Common myeloid progenitor, CD34-positive (primary cell): ENCODE measurements at places on chromosomes 1 and 21.

DNA sequence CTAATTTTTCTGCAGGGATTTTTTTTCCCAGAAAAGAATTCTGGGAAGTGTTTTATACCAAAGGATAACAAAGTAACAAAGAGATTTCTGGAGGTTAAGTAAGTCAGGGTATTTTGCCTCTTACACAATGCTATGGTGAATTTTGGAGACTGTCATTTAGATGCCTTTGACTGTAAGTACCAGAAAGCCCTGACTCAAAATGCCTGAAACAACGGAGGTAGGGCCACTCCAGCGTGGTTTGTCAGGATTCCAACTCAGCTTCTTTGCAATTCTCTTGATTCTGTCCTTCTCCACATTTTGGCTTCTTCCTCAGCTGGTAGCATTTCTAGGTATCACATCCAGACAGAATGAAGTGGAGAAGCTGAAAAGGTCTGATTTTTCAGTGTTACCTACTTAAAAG lies 106.5 kb downstream of the UCHL5 start:
- DNase-seq = no peak

- DNase-seq = no peak
Observed at GRCh38 chr1:220203816-220204215, 68.4 kb downstream of the RAB3GAP2 start.

DNA sequence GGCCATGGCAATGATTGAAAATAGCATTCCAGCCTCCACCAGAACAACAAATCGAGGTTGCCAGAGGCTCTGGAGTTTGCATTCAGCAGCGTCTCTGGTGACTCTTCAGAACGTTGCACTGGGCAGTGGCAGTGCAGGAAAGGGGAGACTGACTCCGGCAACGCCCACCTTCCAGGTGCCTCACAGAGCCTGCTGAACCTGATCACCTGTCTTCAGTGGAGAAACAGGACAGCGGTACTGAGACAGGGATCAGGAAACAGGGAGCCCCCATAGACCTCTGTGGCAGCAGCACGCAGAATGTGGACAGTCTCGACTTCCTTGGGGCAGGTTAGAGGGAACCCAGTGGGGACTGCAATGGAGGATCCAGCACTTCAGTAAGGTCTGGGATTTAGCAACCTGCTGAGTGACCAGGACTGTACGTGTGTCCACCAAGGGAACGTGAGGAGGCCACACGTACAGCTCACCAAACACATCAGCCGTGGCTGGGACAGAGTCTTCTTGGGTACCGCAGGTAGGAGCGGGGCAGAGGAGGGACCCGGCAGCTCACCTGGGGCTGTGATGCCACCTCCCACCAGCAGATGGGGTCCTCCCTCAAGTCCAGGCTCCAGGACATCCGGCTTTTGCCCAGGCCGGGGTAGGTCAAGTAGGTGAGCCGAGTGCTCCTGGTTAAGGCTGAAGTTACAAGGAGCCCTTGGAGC lies 128.6 kb downstream of the PRDM2 start:
- no peak for DNase-seq

- DNase-seq = no peak
Observed at GRCh38 chr1:94806441-94806871, 13.7 kb upstream of the SLC44A3 start.

DNA sequence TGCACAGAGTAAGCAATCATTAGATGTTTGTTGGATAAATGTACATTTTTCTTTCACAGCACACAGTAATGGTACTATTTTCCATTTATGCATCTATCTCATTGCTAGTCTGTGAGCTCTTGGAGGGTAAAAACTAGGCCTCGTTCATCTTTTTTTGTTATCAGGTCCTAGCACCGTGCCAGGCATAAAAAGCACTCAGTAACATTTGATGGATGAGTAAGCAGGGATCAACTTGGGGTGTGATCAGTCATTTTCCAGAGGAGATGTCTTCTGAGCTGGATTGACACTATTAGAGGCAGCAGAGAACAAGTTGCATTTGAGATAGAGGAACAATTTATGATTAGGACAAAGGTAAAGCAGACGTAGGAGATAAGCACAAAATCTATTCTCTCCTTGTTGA lies 4.3 kb upstream of the VTCN1 start:
- no peak for DNase-seq

GRCh38 chr1:183632114-183632513 lies 3.5 kb downstream of the ARPC5 start:
- no peak for DNase-seq

DNA sequence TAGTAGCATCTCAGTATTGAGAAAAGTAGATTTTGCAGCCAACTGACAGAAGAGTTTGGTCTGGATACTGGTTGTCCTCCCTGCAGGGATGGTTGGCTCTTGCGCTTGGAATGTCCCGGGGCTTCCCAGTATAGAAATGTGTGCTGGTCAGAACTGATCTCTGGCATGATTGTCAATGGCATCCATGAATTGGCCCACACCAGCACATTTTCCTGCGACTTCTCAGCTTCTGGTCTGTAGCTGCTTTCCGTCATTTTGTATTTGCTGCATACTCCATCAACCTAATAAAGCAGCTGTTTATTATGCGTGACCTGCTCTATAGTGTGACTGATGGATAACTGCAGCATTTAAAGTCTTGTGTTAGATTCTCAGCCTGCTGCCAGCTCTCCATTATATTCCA lies 203.7 kb downstream of the S1PR1 start:
- no peak for DNase-seq

- peak; percentile 69 for DNase-seq
Observed at GRCh38 chr1:231866392-231867331, 240.1 kb downstream of the DISC1 start.

DNA sequence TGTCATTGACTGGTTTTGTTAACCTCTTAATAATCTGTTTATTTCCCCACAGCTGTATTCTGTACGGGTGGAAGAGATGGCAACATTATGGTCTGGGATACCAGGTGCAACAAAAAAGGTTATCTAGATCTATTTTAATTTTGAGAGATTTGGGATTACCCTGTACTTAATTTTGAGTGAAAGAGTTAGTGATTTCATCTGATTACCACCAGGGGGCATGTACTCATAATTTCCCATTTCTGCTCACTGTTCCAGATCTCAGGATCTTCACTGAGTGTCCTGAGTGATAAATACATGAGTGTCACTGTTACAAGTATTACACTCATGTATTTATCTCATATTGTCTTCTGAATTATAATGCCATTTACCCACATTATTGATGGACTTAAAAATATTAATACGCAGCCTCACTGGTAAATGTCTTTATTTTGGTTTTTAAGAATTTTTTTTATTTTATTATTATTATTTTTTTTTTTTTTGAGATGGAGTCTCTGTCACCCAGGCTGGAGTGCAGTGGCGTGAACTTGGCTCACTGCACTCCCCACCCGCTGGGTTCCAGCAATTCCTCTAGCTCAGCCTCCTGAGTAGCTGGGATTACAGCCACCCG lies 27.4 kb downstream of the DTL start:
- peak; percentile 68 for DNase-seq

- no peak for DNase-seq
Observed at GRCh38 chr1:12549460-12550349, 68.3 kb downstream of the DHRS3 start.

DNA sequence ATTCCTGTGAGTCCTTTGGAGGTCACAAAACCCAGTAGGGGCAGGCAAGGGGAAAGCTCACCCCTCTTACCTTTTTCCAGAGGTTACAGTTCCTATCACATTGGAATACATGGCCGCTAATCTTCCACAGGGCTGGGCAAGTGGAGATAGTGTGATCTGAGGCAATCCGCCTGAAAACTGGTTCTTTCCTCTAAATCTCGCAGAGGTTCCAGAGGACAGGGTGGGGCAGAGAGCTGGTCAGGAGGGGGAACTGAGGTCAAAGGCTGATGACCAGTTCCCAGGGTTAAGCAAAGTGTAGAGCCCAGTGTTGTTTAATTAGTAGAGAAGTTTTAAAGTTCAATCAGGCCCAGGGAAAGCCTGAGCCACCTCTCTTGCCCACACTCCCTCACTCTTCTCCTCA lies at the start of gene SERPINC1:
SERPINC1 (minus strand) TSS at position 179 of the 400 bp plus-strand sequence; CDS start at position 111, 68 bp downstream.
- DNase-seq = no peak

- no peak for DNase-seq
Observed at GRCh38 chr1:107342316-107342715, 201.5 kb downstream of the NTNG1 start.

DNA sequence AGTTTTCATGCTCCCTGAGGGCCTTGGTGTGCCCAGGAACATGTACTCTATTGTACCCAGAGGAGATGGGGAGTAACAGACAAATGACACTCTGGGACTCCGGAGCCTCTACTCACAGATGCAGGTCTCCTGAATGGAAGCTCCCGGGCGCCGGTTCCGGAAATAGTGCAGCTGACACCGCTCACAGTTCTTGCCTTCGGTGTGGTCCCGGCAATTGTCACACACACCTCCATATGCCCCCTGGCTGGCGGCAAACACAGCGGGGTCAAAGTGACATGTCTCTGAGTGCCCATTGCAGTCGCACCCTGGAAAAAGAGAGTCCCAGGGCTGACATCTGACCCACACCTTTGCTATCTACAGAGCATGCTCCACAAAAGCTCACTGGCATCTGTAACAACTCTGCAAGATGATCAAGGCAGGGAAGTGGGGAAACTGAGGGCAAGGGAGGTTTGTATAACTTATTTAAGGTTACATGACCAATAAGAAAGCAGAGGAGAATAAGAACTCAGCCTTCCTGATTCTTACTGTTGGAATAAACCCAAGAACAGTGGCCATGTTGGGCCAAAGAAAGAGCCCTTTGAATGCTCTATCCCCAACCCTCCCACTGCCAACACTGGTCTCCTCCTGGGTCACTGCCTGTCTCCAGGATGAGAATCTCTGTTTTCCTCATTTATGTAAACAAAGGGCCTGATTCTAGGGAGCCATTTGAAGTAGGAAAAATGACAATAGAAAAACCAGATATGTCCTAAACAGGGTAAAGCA lies 22.4 kb downstream of the LAMB3 start:
- DNase-seq = no peak

- DNase-seq = no peak
Observed at GRCh38 chr1:84985365-84985764, 11.5 kb downstream of the MCOLN2 start.

DNA sequence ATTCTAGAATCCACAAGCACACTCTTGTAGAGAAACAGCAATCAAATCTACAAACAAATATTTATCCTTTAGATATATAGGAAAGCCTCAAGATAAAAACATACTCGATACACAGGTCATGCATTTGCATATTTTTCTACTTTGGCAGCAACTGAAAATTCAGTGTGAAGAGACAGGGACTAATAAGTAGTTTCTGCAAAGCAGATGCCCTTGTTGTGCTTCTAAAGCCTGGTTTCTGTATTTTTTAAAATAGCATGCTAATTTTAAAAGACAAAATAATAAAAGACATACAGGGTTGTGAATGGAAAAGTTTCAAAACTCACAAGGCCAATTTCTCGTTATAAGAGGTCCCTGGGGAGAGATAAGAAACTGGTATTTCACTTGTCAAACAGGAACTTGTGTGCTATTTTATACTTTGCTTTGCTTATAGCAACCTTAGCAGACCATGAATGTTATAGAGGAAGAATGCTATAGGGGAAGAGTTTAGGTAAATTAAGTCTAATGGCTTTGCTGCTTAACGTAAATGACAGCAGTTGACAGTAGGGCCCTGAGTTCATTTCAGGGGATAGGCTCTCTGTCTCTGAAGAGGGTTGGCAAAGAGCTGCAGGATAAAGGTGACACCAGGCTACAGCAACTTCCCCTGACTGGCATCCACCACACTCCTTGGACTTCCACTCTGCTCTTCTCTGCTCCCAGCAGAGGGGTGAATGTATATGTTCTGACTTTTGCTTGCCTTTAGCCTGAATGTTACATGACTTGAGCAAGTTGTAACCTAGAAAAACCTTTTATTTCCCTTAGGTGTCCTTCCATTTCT lies 9.4 kb upstream of the RGS13 start:
- no peak for DNase-seq

- DNase-seq = peak; percentile 43
Observed at GRCh38 chr1:180881806-180882509, 30.7 kb upstream of the KIAA1614 start.

DNA sequence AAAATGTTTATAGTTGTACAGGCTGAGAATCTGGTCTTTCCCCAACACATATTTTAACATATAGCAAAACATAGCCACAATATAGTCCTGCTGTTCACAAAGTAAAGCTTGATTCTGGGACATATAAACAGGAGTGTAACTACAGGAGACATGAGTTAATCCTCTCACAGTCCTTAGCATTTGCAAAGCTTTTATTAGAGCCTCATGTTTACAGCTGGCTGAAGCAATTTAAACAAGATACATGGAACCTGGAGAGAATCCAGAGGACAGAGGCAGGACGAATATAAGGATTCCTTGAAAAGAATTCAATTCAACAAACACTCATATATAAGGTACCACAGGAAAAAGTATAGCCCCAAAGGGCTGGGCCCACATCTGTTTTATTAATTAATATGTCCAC lies 163.4 kb downstream of the ADGRL4 start:
- DNase-seq = no peak

- no peak for DNase-seq
Observed at GRCh38 chr1:60835649-60836048, 246.7 kb upstream of the NFIA start.

DNA sequence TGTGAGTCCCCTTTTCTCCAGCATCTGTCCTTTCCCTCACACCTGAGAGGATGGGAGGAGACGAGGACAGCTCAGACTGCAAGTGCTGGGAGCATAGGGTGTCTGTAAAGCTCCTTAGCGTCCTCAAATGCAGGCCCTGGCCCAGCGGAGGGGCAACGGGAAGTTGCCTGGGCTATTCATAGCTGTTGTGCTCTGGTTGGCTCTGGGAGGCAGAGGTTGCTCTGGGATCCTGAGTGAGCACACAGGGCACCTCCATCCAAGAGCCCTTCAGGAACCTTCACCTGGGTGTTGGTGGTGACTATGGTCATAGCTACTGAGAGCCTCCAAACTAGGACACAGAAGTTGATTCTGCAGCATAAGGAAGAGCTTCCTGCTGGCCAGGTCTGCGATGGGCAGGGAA lies 2.6 kb downstream of the PADI1 start:
- DNase-seq = peak; percentile 35

- no peak for DNase-seq
Observed at GRCh38 chr1:228415221-228415620, 1.4 kb downstream of the TRIM17 start.

GRCh38 chr1:116257341-116257767 lies 115.7 kb upstream of the ATP1A1 start:
- DNase-seq = no peak
